ENCODE measurements at places on chromosomes 11 and 22. TPM values are rescaled to one million over a fixed set of nuclear protein-coding genes. Genes with fewer than 3 reads are reported as not detected.

GRCh38 chr11:22208151-22208858 lies 15.4 kb downstream of the ANO5 start:
- DNase-seq, result no peak

Gene ART1
- polyA plus RNA-seq, result not detected

- DNase-seq, result no peak
These were observed 243.1 kb downstream of the ST3GAL4 start for GRCh38 chr11:126598344-126599216.

DNA sequence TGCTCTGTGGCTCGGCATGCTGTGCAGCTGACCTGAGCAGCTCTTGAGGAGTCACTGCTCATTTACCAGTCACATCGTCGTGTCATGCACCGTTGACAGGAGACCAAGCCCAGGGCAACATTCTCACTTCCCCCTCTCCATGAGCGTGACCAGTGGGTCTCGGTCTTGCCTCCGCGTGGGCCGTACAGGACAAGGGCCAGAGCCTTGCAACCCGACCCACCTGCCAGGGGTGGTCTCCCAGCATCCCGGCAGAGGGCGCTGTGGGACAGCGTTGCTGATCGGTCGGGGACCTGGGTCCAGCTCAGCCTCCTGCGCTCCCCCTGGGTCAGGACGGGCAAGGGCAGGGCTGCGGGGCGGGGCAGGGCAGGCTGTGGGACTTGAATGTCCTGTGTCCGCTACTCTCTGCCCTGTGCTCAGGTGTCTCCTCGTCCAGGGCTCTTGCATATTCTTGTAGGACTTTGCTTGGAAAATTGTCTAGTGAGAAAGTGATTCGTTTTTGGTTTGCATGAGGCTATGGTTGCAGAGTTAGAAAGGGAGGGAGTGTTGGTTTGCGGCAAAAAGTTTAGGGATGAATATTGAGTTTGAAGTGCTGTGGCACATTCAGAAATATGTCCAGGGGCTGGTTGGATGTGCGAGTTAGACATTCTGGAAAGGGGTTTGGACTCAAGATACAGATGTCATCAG lies 16.2 kb downstream of the EIF4G2 start:
- DNase-seq, result peak; percentile 59

DNA sequence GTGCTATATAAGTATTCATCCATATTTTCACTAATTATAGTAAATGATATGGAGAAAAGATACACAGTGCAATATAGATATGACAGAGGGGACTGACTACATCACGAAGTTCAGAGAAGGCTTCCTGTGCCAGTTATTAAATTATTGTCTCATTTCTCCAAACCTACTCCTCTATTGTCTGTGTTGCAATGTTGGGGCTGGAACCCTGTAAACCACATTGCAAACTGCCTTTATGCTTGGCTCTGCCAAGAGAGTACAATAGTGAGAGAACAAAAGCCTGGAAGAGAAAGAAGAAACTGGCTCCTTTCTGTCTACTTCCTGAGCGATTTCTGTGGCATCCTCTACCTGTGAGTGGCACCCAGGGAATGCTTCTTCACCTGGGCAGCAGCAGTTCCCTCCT lies 46.4 kb downstream of the ME3 start:
- no peak for DNase-seq

GRCh38 chr11:30387891-30388861 lies 65.3 kb downstream of the ARL14EP start:
- no peak for DNase-seq

- no peak for DNase-seq
These were observed 222.8 kb downstream of the DDX10 start for GRCh38 chr11:108887436-108888238.

Gene OR8H2
- polyA plus RNA-seq, result 0.08 TPM

- DNase-seq, result no peak
These were observed 173.7 kb downstream of the CEP164 start for GRCh38 chr11:117501237-117501898.

- DNase-seq, result no peak
These were observed 3.4 kb downstream of the MCM5 start for GRCh38 chr22:35403356-35403755.

Measured in left renal cortex interstitium (tissue), 4 donors.